ENCODE measurements at places on chromosomes 3 and 15.

GRCh38 chr15:67178569-67179210 is 75.8 kb downstream of the AAGAB start:
- no peak for DNase-seq

- DNase-seq = no peak
Measured at GRCh38 chr3:152089528-152089927, 179.2 kb upstream of the MBNL1 start.

DNA sequence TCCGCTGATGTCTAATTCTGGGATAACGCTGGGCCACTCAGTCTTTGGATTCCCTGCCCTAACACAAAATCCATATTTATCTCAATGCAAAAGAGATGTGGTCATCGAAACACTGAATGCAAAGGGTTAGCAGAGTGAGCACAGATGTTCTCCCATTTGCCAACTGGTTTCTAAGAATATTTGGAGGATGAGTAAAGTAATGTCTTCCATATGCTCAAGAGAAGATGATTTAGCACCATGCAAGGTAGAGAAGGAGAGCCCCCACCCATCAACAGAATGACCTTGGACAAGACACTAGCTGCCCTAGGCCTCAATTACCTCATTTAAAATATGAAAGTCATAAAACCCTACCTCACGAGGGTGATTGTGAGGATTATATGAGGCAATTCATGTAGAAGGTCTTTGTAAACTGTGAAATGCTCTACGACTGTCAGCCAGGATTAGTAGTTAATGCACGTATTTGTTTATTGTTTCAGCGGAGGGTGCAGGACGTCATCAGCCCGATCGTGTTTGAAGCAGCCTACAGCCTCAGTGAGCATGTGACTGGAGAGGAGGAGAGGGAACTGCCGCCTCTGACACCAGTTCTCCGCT is 232.9 kb upstream of the CTDSPL start:
- no peak for DNase-seq

DNA sequence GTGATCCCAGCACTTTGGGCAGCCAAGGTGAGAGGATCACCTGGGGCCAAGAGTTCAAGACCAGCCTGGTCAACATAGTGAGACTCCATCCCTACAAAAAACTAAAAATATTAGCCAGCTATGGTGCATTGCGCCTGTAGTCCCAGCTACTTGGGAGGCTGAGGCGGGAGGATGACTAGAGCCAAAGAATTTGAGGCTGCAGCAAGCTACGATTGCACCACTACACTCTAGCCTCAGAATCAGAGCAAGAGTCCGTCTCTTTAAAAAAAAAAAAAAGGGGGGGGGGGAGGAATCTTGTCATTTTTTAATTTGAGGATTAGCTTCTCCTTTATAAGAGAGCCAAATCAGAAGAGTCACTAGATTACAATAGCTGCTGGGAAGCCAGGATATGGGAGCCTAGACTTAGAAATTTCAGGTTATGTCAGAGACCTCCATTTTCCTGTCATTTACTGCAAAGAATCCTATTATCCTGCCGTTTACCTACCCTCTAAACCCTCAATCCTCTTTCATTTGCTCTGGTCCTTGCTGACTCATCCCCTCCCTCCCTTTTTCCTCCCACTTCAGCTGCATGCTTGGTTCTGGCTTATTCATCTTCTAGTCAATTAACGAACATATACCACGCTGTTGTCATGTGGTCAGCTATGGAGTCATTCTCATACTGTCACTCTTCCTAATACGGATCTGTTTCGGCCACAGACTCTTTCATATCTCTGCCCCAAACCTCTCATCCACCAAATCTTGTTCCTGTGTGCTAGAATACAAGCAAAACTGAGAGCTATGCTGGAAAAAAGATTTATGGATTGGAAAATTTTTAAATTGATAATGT is 83.8 kb upstream of the PPIB start:
- peak; percentile 20 for DNase-seq

DNA sequence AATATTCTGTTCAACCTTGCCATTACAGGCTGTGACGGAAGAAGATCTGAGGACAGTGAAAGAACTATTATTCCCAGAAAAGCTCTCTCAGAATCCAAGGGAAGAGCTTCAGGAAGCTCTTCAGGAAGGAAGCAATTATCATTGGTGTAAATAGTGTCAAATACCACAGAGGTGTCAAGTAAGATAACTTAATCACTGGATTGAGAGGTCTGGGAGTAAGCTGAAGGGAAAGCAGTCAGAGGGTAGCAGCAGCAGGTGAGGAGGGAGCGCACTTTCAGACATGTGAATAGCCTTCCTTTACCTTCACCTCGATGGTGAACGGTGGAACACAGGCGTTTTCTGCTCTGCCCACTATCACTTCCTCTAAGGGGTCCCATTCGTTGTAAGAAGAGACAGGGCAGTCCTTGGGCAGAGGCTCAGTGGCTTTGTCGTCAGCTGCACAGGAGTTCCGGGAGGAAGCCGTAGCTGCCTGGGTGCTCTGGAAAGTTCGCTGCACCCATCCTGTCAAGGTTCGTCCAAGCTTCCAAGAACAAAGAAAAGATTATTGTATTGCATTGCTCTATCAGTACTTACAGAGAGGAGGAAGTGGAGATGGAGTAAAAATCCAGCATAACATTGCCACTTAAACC is 1.9 kb downstream of the GATM start:
- no peak for DNase-seq

DNA sequence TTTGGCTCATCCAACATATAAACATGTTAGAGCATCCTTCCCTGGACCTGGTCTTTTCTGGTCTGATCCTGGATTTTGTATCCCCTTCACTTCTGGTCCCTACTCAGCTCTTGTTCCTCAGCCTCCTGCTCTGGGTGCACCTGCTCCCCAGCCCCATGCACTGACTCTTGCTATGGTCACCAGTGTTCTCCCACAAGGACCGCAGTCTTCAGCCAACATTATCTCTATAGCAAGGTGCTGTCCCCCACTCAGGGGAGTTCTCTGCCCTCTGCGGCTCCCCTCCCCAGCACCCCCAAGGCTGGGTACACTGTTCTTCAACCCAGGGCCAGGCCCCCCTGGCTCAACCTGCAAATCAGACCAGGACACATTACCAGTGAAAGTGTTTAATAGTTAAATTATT is 80.2 kb downstream of the SEC22A start:
- DNase-seq = no peak

GRCh38 chr3:16088496-16088895 is 86.0 kb upstream of the GALNT15 start:
- no peak for DNase-seq

GRCh38 chr3:47848599-47849117 is 45.7 kb downstream of the DHX30 start:
- DNase-seq = no peak

GRCh38 chr3:8486936-8487335 is 14.7 kb upstream of the LMCD1 start:
- no peak for DNase-seq

DNA sequence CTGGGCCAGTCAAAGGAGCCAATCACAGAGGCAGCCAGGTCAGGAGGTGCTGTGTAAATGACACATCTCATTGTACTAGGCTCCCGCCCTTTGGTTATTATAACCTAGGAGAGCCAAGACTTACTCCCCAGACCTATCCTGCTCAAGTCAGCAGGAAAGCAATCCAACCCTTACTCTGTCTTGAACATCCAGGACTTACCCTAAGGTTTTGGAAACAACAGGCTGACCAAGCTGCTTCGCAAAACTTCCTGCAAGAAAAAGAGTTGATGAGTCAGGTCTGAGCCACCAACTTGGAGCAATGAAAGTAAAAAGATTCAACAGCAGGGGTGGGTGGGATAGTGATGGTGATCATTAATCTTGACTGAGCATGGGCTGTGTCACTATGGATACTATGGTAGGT is 144.4 kb downstream of the MYLK start:
- DNase-seq = no peak

- DNase-seq = no peak
Measured at GRCh38 chr3:111362381-111363009, 179.5 kb upstream of the CD96 start.

- no peak for DNase-seq
Measured at GRCh38 chr3:157354722-157355121, 81.9 kb upstream of the PTX3 start.

DNA sequence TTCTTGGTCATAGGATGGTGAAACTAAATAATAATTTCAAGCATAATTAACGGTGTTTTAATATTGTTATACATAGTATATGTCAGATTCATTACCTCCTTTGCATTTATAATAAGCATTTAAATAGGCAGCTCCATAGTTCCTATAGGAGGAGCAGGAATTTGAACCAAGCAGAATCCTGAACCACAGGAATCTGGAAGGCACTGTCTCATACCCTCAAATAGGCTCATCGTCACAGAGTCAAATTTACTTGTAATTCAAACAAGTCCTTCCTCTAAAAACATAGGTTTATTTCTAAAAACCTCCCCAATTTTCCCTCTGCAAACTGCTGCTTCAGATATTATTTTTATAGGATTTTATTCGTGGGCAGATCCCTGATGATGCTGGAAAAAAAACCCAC is 376.3 kb upstream of the ARHGEF26 start:
- DNase-seq = no peak

DNA sequence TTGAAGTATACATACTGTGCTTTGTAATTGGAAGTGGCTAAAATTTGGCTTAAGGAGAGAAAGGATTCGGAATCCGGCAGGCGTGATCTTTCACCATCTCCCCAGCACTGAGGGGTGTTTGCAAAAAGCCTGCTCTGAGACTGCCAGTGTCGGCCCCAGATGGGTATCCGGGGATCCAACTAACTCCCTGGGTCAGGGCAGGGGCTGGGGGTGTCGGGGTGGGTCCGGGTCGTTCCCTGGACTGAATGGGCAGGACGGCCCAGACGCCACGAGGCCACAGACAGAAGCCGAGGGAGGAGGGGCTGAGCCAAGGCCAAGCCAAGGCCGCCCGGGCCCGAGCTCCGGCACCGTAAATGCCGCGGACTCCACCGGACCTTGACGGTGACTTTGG is 349 bp downstream of the PPIB start:
- DNase-seq = peak; percentile 19

- DNase-seq = no peak
Measured at GRCh38 chr3:59316688-59317275, 267.0 kb upstream of the CFAP20DC start.

- no peak for DNase-seq
Measured at GRCh38 chr3:187012609-187013051, 82.3 kb downstream of the ST6GAL1 start.

- no peak for DNase-seq
Measured at GRCh38 chr3:67291287-67292252, 293.5 kb downstream of the KBTBD8 start.

GRCh38 chr3:52923963-52924362 is 26.6 kb upstream of the STIMATE start:
- DNase-seq = no peak

DNA sequence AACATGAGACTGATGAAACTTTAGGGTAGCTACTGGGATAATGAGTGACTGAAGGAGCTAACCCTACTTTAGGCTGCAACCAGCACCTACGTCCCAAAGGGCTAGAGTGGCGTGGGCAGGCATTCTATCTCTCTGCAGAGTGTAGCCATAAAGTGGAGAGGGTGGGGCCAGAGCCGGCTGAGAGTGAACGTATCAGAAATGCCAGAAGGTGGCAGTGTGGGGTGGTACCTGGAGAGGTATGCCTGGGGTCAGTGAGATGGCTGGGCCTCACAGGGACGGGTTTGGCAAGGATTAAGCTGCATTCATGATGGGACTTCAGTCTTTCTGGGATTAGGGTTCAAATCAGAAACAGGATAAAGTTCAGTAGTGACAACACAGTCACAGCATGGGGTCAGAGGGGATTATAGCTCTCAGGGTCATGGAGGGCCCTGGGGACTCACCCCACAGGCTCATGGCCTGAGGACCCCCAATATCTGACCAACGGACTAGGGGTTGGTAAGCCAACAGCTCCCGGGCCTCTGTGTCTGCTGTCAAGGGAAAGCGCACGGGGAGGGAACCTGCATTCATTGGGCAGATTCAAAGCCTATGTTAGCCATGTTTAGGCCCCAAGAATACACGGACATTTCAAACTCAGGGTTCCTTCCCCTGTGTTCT is 86.5 kb upstream of the FOXB1 start:
- DNase-seq = peak; percentile 71

DNA sequence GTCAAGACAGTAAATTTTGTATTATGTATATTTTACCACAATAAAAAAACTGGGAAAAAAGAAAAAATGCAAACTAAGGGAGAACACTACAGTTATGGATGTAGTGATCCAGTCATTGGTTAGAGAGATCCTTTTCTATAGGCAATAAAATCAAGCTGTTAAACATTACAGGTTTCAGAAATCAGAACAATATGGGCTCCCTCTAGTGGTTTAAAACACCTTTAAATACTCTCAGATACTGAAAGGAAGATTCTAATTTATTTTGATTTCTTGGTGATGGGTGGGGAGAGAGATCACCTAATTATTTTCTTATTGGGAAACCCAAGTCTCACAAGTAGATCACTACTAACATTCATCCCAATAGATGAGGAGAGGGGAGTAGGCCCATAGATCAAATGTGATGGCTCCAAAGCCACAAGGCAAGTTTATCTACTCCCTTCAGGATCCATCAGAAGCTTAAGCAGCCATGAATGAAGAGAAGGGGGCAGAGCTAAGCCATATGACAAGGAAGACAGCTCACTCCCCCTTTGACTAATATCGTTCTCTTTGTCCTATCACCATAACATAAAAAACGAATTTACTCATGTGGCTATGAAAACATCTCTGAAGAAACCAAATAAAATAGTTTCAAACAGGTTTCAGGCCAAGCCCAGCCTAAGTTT is 118.6 kb downstream of the ANO10 start:
- DNase-seq = no peak

DNA sequence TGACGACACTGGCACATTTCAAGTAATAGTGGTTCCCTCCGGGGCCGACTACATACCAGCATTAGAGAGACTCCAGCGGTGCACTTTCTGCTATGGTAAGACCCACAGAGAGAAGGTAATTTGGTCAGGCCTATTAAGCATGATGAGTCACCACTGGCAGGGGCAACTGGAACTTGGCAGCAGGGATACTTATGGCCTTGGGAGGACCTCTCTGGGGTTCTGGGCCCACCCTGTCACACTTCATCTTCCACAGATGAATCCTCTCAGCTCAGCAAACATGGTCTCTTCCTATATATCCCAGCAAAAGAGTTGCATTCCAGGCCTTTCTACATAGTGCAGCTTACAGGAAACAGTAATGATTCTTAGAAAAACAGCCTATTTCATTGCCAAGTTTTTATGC is 88.0 kb downstream of the PIK3R4 start:
- DNase-seq = no peak

- DNase-seq = peak; percentile 57
Measured at GRCh38 chr15:72319985-72320671, at the start of gene CELF6. TSS of gene CELF6 (minus strand) at chr15:72320157. CDS start at chr15:72319874, 283 bp downstream.

- DNase-seq = peak; percentile 22
Measured at GRCh38 chr3:128922804-128923459, 43.5 kb downstream of the ACAD9 start.

GRCh38 chr3:9194509-9195184 is 54.8 kb downstream of the SRGAP3 start:
- DNase-seq = no peak

DNA sequence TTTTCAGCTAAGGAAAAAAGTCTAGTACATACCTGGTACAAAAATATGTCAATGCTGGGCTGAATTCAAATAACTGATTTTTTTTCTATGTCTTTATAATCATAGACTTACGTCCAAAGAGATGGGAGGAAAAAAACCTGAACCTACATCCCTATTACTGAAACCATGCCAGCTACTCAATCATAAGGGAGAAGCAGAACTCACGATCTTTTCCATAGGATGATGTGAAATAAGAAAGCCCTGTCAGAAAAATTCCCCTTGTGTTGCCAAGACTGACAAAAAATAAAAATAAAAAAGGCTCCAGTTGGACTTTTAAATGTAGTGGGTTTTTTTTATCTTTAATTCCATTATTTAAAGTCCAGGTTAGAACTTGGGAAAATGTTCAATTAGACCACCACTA is 3.3 kb downstream of the MSL2 start:
- no peak for DNase-seq

- DNase-seq = no peak
Measured at GRCh38 chr3:46321461-46322104, 32.3 kb upstream of the CCR2 start.

Data from stimulated activated CD4-positive, alpha-beta T cell treated with anti-CD3 and anti-CD28 coated beads, Interleukin-4, amount 100 ng/mL, for 48 hours (primary cell).